ENCODE measurements at places on chromosomes 5 and 9.

GRCh38 chr9:88732128-88732527 lies 197.2 kb downstream of the NXNL2 start:
- DNase-seq, result no peak

DNA sequence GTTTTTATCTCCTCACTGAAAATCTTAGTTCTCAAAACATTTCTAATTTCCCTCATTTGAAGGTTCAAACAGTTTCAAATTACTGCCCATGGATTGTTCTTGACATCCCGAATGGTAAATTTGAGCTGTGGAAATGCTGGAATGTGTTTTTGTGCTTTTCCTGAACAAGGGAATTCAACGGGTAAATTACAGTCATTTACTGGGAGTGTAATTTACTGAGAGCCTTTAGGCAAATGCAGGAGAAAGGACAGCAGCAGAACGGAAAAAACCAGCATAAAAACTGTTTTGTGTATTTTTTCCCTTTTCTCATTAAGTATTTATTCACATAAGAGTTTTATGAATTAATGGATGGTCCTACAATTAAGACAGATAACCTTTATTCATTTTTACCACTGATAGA lies 139.2 kb downstream of the PBX3 start:
- peak; percentile 43 for DNase-seq

DNA sequence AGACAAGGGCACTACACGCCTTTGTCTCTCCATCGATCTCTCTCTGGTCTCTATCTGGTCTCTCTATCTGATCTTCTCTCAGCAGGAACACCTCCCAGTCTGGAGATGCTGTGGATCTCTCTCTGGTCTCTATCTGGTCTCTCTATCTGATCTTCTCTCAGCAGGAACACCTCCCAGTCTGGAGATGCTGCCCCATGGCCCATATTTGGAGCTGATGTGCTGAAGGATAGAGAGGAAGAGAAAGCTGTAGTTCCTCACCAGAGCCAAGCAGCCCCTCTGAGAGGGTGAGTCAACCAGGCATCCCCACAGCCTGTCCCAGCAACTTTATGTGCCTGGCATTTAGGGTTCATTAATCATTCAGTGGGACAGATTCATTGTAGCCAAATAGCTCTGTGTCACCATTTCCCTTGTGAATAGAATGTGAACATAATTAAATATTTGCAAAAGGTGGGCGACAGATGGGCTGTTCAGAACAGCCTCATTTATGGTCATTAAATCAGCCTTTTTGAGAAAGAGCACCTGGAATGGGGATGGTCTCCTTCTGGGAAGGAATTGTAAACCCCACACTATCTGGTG lies 189.3 kb upstream of the MAST4 start:
- no peak for DNase-seq

GRCh38 chr5:518721-519120 lies 5.5 kb downstream of the SLC9A3 start:
- no peak for DNase-seq

- peak; percentile 56 for DNase-seq
Observed at GRCh38 chr9:132410642-132411041, 631 bp downstream of the CFAP77 start.

- peak; percentile 71 for DNase-seq
Observed at GRCh38 chr5:395156-395920, 47.6 kb upstream of the EXOC3 start.

Data from DMS53 (cell line).